Urothelium cell line (cell line): ENCODE measurements at places on chromosomes 5 and 9.

- no peak for DNase-seq
Measured at GRCh38 chr5:103410172-103410571, 151.6 kb downstream of the MACIR start.

GRCh38 chr5:126513703-126514102, 81.3 kb downstream of the ALDH7A1 start:
- no peak for DNase-seq

- no peak for DNase-seq
Measured at GRCh38 chr5:170137694-170138214, 32.1 kb downstream of the FOXI1 start.

GRCh38 chr5:100889165-100889743, 13.8 kb downstream of the ST8SIA4 start:
- DNase-seq: no peak

GRCh38 chr5:53430618-53431252, 49.7 kb upstream of the FST start:
- peak; percentile 29 for DNase-seq

- no peak for DNase-seq
Measured at GRCh38 chr5:150578781-150579461, 61.5 kb upstream of the SYNPO start.

GRCh38 chr9:15423231-15423985, 732 bp downstream of the SNAPC3 start:
- no peak for DNase-seq

DNA sequence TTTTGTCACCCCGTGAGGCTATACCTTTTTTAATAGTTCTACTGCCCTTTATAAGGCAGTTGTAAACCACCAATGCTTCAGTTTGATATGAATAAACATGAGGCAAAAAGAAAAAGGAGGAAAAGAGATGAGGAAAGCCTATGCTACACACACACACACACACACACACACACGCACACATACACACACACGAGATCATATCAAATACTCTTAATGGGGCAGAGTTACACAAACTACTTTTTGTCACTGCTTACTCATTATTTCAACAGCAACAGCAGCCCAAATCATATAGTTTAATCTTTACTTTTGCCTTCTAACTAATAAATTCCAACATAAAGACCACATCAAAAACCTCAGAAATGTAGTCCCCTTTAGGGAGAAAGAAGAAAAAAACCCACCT, 116.8 kb upstream of the PAM start:
- no peak for DNase-seq

DNA sequence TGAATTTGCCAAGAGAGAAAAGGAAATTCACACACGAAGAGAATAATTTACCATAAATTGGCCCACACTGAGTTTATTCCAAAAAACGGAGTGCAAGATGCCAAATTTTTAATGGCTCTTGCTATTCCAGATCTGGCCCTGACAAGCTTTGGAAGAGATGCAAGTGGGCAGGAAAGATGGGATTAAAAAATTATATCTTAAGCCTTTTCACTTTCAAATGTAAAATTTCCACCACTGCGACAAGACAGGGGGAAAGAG, 352.4 kb downstream of the GLIS3 start:
- no peak for DNase-seq

DNA sequence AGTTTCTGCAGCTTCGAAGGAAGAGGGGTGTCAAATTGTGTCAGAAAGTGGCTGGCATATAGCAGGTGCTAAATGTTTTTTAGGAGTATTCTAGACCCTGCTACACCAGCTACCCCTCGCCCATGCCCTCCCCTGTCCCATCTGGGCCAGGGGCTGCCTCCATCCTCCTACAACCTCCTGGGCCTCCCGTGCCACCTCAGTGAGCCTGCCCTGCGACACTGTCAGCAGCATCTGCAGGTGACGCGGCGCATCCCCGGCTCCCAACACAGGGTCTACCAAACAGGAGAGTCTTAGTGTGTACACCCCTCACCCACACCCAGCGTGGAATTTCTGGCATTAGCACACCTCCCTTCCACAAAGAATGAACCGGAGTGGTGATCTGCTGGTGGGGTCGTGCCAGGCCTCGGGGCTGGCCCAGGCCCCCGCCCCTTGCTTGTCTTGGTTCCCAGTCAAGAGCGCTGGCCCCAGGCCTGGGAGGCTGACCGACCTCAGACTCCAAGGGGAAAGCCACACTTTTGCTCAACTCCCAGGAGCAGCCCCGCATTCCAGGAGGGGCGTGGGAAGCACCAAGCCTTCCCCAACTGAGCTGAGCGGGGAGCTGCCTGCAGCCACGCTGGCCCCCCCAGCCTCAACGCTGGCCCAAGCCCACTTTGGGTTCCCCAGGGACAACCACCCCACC, 55.2 kb downstream of the NEURL1B start:
- DNase-seq: no peak

DNA sequence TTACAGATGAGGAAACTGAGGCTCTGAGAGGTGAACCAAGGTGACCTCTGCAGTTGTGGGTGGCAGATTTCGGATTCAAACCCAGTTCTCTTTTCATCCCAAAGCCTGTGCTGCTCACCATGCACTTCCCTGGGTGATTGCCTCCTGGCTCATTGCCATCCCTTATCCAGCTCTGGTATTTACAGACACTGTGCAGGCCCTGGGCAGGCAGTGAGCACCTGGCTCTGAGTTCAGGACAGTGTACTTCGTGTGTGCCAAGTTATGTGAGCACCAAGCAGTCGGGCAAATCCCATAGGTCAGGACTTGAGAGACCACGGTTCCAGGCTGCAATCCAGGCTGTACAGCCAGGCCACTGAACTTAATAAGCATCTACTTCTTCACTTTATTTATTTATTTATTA, 1.4 kb downstream of the LRSAM1 start:
- DNase-seq: peak; percentile 33

DNA sequence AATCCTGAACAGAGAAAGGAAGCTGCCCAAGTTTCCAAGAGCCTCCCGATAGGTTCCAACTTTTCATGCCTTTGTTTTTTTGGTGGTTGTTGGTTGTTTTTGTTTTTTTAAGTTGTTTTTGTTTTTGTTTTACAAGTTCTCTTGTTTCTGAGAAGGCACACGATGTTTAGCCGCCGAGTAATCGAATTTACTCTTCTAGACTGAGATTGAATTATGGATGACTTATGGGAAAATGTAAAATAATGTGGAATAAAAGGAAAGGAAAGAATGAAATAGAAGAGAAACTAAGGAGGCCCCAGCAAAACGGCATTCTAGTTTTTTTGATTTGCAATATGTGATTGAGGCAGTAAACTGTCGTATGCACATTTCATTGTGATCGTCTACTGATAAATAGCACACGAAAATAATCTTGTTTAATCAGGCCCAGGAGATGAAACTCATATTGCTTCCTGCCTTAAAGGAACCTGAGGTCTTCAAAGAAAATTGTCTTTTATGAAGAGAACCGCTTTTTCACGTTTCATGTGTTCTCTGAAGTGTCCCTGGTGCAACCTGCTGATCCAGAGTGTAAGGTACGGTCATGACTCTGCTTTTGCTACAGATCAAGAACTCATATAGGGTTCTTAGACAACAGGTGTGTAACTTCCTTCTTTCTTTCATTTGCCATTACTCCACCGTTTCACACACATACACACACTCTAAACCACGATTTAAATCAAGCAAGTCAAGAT, 1.3 kb upstream of the GNAQ start:
- no peak for DNase-seq

DNA sequence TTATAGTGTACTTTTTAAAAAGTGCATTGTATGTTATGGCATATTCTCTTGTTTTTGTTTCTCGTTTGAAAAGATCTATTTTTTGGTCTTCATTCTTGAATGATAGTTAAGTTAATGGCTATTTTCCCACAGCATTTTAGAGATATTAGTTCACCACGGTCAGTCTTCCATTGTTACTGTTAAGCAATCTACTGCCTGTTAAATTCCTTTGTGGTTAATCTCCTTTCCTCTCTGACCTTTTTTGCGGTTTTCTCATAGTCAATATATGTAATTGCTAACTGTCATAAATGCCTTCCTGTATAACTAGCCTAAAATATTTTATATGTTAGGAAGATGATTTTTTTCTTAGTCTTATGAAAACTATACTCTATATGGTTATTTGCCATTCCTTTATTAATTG, 250.8 kb upstream of the FBXL7 start:
- DNase-seq: peak; percentile 47

DNA sequence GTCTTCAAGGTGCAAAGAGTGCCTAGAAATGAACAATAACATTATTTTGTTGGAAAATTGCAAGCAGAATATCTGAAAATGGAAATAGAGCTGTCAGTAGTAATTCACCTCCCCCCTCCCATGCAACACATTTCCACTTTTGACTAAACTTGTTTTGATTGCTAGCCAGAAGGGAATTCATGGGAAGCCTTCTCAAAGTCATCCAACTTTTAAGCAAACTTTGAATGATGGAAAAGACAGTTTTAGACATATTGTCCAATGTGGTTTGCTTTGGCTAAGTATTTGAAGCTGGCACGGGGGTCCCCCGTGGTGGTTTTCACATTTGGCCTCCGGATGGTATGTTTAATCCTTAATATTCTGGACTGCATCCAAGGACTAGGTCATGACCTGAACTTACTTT, 7.5 kb downstream of the NR2F1 start:
- DNase-seq: no peak
